ENCODE measurements at places on chromosomes 7 and 10.

- DNase-seq = no peak
These were observed 1014.6 kb downstream of the GATA3 start for GRCh38 chr10:9069136-9069535.

DNA sequence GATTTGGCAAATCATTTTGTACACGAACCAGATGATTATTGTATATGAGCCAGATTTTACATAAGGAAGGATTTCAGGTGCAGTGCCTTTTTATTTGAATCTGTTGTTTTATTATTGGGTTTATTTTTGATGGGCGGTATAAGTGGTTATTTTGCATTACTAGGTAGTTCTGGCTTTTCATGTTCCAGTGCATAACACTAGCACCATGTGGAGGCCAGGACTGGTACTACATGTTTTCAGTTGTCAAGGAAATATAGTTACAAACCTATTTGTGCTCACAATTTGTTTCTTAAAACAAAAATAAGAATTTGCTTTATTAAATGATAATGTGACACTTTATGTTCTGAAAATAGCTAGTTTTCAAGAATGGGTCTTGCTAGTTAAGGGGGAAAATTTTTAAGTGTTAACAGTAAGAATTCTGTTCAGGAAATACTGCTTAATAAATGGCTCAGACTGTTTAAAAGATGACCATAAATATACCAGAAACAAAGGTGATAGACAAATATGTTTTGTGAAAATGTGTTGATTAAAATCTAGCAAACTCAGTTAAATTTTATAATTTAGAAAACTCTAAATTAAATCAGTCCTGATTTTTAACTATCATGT is 7.1 kb upstream of the SEMA3E start:
- DNase-seq = no peak

DNA sequence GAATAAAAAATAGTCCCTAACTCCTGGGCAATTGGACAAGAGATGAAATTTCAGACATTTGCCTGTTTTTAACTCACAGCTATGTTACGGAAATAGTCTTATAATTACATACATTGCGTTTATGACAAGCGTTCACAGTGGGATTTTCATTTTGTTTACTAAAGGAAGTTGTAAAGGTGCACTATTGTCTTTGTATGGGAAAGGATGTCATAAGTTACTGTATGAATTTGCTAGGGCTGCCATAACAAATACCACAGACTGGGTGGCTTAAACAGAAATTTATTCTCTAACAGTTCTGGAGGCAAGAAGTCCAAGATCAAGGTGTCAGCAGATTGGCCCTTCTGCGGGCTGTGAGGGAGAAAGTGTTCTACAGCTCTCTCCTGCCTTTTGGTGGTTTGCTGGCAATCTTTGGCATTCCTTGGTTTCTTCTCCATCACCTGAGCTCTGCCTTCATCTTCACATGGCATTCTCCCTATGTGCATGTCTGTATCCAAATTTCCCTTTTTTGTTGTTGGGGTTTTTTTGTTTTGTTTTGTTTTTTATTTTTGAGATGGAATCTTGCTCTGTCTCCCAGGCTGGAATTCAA is 5.6 kb downstream of the NFE2L3 start:
- DNase-seq = no peak

DNA sequence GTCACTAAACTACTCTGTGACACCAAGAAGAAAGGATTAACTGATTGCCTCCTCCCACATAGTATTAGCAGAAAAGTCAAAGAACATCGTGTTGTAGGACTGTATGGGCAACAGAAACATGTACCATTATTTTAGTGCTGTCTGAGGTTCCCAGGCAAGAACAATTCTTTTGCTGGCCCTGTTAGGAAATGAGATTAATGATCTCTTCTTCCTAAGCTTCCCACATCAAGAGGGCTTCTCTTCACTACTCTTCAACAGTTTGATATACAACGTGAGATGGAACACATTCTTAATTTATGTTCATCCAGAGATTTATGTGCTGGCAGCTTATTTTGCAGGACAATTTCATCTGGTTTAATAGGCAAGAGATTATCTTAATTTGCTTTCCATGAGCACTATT is 219.6 kb downstream of the DOCK4 start:
- no peak for DNase-seq

DNA sequence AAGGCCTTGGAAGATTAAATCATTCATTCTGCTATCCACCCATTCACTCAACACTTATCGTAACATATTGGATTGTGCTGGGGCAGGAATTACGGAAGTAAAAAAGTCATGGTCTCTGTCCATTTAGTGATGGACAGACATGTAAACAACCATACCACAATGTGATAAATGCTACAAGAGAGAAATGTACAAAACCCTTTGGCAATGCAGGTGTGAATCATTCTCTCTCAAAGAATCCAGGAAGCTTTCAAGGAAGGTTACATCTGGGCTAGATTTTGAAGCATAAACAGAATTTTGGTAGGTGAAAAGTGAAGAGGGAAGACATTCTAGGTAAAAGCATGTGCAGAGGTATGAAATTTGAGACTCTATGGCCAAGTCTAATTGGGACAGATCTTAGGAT is 61.7 kb upstream of the KCNIP2 start:
- DNase-seq = no peak

- DNase-seq = no peak
These were observed 21.6 kb downstream of the HIP1 start for GRCh38 chr7:75716992-75717626.

- DNase-seq = no peak
These were observed 29.7 kb downstream of the RASGEF1A start for GRCh38 chr10:43237128-43237527.

- DNase-seq = no peak
These were observed 5.3 kb upstream of the LOXL4 start for GRCh38 chr10:98273057-98273850.

Measured in right kidney (tissue), 9 donors.